ENCODE measurements at places on chromosomes 5 and 9. TPM values are rescaled to one million over a fixed set of nuclear protein-coding genes. Genes with fewer than 3 reads are reported as not detected.

- H3K4me1 ChIP-seq: peaks cover 26% of the 10 kb centered on the region
- H3K4me3 ChIP-seq: peak overlapping the region; percentile 93
- peaks cover 4% of the 10 kb centered on the region for H3K36me3 ChIP-seq
- peaks cover 6% of the 10 kb centered on the region for H3K27me3 ChIP-seq
- peak; percentile 74 for DNase-seq
- 0 out of 2 replicates have a peak overlapping the region, but pooled peaks have one; percentile 92 for H3K27ac ChIP-seq
Observed at GRCh38 chr9:19409401-19410194, 789 bp downstream of the ACER2 start.

DNA sequence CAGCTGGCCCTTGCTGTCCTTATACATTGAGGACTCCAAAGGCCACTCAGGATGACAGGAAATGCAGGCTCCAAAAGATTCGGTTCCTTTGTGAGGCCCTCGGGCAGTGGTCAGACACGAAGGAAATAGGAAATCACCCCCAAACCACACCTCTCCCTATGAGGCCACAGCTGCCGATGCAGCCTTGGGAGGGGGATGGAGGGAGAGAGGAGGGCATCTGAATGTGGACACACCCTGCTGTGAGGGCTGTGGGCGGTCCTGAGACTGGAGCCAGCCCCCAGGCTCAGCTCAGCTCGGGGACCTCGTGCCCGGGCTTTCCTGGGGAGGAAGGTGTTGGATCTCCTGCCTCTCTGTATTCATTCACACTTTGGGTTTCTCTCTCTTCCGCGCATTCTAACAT, 2.7 kb upstream of the CLPTM1L start:
- H3K27me3 ChIP-seq: no peaks in the 10 kb centered on the region
- H3K36me3 ChIP-seq: no peaks in the 10 kb centered on the region
- H3K4me3 ChIP-seq: no peak overlapping the region
- H3K4me1 ChIP-seq: peaks cover 11% of the 10 kb centered on the region
- peak; percentile 26 for DNase-seq
- no peak overlapping the region for H3K27ac ChIP-seq

Gene IFNA2
- not detected for total RNA-seq

DNA sequence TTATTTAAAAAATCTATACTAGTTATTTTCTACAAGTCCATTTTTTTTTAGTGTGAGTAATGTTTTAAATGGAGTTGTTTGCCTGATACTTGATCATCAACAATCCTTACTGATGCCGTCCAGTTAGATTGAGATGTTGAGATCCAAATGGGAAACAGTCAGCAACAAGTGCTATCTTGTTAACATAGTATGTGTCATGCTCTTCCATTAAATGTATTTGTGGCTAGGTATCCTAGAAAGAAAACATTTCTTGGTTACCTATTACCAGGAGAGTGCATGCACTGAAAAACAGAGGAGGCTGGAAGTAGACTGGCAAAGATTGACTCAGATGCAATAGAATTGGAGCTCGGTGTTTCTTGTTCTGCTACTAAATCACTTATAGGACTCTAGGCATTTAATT, 123.4 kb upstream of the MAN2A1 start:
- no peak overlapping the region for H3K27ac ChIP-seq
- H3K36me3 ChIP-seq: no peaks in the 10 kb centered on the region
- DNase-seq: no peak
- no peaks in the 10 kb centered on the region for H3K4me1 ChIP-seq

GRCh38 chr5:147643142-147643541, 133.3 kb upstream of the DPYSL3 start:
- no peaks in the 10 kb centered on the region for H3K4me1 ChIP-seq
- peaks cover 18% of the 10 kb centered on the region for H3K36me3 ChIP-seq
- H3K27me3 ChIP-seq: no peaks in the 10 kb centered on the region
- H3K27ac ChIP-seq: no peak overlapping the region
- DNase-seq: no peak

DNA sequence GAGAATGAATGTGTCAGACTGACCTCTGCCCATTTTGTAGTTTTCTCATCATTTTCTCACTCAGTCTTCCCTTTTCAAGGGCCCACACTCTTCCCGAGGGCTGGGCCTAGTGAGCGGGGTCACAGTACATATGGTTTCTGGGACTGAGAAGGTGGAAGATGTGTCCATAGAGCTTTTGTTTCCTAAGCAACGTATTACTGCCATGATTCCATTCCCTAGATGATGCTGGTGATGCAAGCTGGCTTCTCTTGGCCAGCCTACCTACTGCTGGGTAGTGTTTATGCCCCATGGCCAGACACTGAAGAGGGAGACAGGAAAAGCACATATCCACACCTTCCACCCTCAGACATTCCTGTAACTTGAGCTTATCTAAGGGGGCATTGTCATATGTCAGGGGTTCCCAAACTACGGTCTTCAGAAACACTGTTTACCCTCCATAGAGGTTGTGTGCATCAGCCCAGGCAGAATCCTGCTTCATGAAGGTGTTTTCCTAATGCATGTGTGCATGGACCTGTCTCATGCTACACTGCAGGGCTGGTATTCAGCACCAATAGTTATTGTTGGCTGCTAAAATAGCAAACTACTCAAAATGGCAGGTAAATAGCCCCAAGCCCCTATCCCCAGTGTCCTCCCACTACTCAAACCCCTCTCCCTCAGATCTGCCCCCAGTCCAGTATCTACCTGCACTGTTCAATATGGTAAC, 9.5 kb downstream of the IRF1 start:
- H3K4me1 ChIP-seq: no peaks in the 10 kb centered on the region
- H3K27me3 ChIP-seq: no peaks in the 10 kb centered on the region
- H3K36me3 ChIP-seq: no peaks in the 10 kb centered on the region
- no peak overlapping the region for H3K27ac ChIP-seq
- DNase-seq: no peak

Gene BNC2
- 17.7 TPM for total RNA-seq

DNA sequence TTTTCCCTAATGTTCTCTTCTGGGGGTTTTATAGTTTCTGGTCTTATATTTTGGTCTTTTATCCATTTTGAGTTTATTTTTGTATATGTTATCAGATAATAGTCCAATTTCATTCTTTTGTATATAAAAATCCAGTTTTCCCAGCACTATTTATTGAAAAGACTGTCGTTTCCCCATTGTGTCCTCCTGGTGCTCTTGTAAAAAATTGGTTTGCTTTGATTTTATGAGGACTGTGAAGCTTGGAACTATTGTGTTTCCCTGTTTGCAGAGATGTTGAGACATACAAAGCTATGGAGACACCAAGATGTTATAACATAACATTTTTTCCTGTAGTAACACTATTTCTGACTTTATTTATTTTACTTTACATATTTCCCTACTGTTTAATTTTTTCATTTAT, 163.3 kb upstream of the TUT7 start:
- no peak for DNase-seq
- no peak overlapping the region for H3K27ac ChIP-seq
- no peaks in the 10 kb centered on the region for H3K4me1 ChIP-seq
- no peaks in the 10 kb centered on the region for H3K36me3 ChIP-seq

- H3K4me3 ChIP-seq: no peak overlapping the region
- H3K36me3 ChIP-seq: no peaks in the 10 kb centered on the region
- H3K27me3 ChIP-seq: no peaks in the 10 kb centered on the region
- H3K27ac ChIP-seq: no peak overlapping the region
- H3K4me1 ChIP-seq: no peaks in the 10 kb centered on the region
- DNase-seq: no peak
Observed at GRCh38 chr5:158384535-158385481, 525.9 kb upstream of the CLINT1 start.

Gene TNFSF8
- not detected for total RNA-seq

Gene TMEFF1
- total RNA-seq: 85.2 TPM

GRCh38 chr9:27337236-27337635, 40.3 kb upstream of the EQTN start:
- H3K27ac ChIP-seq: no peak overlapping the region
- no peaks in the 10 kb centered on the region for H3K36me3 ChIP-seq
- no peak for DNase-seq
- H3K4me3 ChIP-seq: no peak overlapping the region
- H3K27me3 ChIP-seq: no peaks in the 10 kb centered on the region
- H3K4me1 ChIP-seq: peaks cover 24% of the 10 kb centered on the region

Gene FOXD4L5
- not detected for total RNA-seq

DNA sequence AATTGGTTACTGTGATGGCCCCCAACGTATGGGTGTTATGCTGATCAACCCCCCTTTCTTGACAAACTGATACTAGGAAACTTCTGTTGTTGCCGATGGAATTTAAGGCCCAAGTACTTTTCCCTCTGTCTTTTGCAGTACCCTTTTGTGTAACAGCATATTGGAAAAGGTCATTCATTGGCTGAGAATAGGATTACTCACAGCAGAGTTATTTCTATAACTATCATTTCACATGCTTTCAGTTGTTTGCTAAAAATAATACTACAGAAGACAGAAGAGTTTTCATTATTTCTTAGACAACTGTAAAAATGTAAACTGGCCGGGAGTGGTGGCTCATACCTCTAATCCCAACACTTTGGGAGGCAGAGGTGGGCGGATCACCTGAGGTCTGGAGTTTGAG, 329.5 kb downstream of the KIAA0825 start:
- no peak for DNase-seq
- H3K27ac ChIP-seq: peak overlapping the region; percentile 28

Gene CREB3
- total RNA-seq: 32.4 TPM

DNA sequence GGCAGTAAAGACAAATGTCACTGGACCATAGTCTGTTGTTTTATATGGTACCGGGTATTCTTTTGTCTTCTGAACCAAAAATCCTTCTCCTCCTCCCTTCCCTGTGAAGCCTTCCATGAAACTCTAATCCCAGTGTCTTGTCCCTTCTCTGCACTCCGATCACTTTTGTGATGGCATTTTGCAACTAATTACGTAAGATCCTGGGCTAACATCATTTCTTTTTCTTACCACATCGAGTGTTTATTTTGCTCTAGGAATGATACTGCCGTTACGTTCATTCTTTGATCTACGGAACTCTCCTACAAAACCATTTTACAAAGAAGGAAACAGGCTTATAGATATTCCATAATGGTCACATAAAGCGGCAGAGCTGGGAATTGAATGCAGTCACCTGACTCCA, 33.7 kb downstream of the SNX18 start:
- no peaks in the 10 kb centered on the region for H3K36me3 ChIP-seq
- H3K27me3 ChIP-seq: no peaks in the 10 kb centered on the region
- no peak overlapping the region for H3K4me3 ChIP-seq
- no peaks in the 10 kb centered on the region for H3K4me1 ChIP-seq
- DNase-seq: no peak

Gene IFNA13
- not detected for total RNA-seq

- DNase-seq: peak; percentile 8
- no peaks in the 10 kb centered on the region for H3K36me3 ChIP-seq
- H3K4me1 ChIP-seq: no peaks in the 10 kb centered on the region
- no peak overlapping the region for H3K4me3 ChIP-seq
- no peaks in the 10 kb centered on the region for H3K27me3 ChIP-seq
- H3K27ac ChIP-seq: no peak overlapping the region
Observed at GRCh38 chr5:121630402-121630801, 221.3 kb upstream of the FTMT start.

DNA sequence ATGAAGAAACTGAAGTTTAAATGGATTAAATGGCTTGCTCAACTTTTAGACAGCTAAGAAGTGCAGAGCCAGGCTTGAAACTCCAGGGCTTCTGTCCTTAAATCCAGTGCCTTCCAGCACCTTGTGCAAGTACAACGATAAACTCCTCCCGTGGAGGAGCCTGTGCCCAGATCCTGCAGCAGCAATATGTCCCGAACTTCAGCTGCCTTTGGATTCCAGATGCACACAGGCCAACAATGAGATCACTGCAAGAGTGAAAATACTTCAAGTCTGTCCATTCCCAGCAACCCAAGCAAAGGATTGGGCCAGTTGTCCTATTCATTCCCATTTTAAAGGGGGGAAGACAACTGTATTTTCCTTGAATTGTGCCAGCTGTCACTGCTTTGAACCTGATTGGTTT, 199.6 kb downstream of the CRB2 start:
- DNase-seq: no peak
- H3K4me3 ChIP-seq: no peak overlapping the region
- H3K27ac ChIP-seq: no peak overlapping the region
- no peaks in the 10 kb centered on the region for H3K36me3 ChIP-seq
- peaks cover 5% of the 10 kb centered on the region for H3K4me1 ChIP-seq

Gene PHYHD1
- 10.4 TPM for total RNA-seq

Gene IL4
- not detected for total RNA-seq

DNA sequence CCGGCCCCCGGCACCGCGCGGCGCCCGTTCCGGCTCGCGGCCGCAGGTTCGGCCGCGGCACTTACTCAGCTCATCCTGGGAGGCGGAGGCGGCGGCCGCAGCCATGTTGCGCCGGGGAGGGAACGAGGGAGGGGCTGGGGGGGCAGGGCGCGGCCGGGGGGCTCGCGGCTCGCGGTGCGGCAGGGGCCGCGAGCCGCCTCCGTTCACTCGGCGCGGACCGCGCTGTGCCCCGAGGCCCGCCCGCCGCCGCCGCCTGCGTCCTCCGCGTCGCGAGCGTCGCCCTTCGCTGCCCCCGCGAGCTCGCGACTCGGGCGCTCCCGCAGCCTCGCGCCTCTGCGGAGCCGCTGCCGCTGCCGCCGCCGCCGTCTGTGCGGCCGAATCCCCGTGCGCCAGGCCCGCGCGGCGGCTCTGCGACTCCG, 735 bp downstream of the ECPAS start:
- H3K27ac ChIP-seq: no peak overlapping the region
- no peaks in the 10 kb centered on the region for H3K27me3 ChIP-seq
- H3K36me3 ChIP-seq: no peaks in the 10 kb centered on the region

DNA sequence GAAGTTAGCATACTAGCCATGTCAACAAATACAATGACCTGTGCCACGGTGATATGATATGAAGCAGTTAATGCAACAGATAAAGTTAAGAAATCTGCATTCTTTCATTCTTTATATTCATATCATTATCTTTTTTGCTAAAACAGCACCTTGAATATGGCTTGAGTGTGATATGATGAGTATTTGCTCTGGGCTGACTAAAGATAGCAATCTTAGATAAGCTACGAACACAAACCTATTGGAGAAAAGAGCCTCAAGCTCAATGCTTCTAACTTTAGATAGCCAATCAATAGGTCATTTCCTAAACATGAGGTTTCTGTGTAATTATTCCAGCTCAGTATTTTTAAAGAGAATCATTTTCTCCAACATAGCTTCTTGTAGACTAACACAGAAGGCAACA, 61.7 kb downstream of the NR2F1 start:
- H3K4me1 ChIP-seq: peaks cover 4% of the 10 kb centered on the region
- H3K27me3 ChIP-seq: no peaks in the 10 kb centered on the region
- no peaks in the 10 kb centered on the region for H3K36me3 ChIP-seq
- no peak overlapping the region for H3K27ac ChIP-seq

Gene PLAA
- total RNA-seq: 78.3 TPM

Gene EFNA5
- 7.5 TPM for total RNA-seq

DNA sequence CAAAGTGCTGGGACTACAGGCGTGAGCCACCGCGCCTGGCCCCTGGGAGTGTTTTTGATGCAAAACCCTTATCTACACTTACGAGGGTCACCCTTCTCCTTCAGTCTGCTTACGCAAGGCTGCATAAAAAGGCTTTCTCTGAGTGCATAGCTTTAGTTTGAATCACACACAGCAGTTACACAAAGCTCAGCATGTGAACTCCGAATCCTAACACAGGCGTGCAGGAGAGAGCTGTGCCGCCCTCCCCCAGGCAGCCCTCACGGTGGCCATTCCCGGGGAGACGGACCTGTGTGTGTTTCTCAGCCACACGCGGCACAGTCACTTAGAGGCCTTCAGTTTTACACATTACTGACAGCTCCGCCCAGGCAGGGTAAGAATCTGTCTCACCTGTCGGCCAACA, 26.7 kb downstream of the EXD3 start:
- no peaks in the 10 kb centered on the region for H3K4me1 ChIP-seq
- no peak overlapping the region for H3K27ac ChIP-seq
- H3K4me3 ChIP-seq: no peak overlapping the region
- H3K27me3 ChIP-seq: no peaks in the 10 kb centered on the region

- no peaks in the 10 kb centered on the region for H3K27me3 ChIP-seq
- H3K4me1 ChIP-seq: peaks cover 22% of the 10 kb centered on the region
- no peaks in the 10 kb centered on the region for H3K36me3 ChIP-seq
- no peak overlapping the region for H3K4me3 ChIP-seq
Observed at GRCh38 chr5:84650429-84650828, 265.7 kb upstream of the EDIL3 start.

Data from GM23338 (cell line).